Liver (tissue), 10 donors: ENCODE measurements at places on chromosomes 4 and X.

DNA sequence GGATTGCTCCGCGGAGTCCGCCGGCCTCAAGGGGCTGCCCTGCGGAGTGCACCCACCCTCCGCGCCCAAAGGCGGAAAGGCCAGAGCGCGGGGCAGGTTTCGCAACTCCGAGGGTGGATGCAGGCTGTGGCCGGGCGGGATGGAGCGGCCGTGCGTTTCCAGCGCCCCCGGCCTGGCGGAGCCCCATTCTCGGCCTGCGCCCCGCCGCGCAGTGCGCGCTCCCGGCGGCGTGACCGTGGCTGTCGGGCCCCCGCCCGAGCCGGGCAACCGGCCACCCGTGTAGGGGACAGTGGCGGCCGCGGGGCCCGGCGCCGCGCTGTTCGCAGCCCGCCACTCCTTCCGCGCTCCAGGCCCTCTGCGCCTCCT is 331 bp downstream of the SETD7 start:
- peaks cover 72% of the 10 kb centered on the region for H3K4me1 ChIP-seq
- peak overlapping the region; percentile 100 for H3K27ac ChIP-seq
- peak overlapping the region; percentile 86 for H3K4me3 ChIP-seq
- H3K27me3 ChIP-seq = no peaks in the 10 kb centered on the region
- DNase-seq = peak; percentile 56
- H3K36me3 ChIP-seq = no peaks in the 10 kb centered on the region

GRCh38 chr4:97457253-97457652 is 686.0 kb downstream of the STPG2 start:
- H3K27me3 ChIP-seq = no peaks in the 10 kb centered on the region
- H3K4me3 ChIP-seq = no peak overlapping the region
- DNase-seq = no peak
- H3K36me3 ChIP-seq = no peaks in the 10 kb centered on the region

GRCh38 chr4:83885256-83886182 is 349.6 kb downstream of the GPAT3 start:
- no peaks in the 10 kb centered on the region for H3K27me3 ChIP-seq
- no peak overlapping the region for H3K27ac ChIP-seq
- H3K4me3 ChIP-seq = no peak overlapping the region
- no peaks in the 10 kb centered on the region for H3K36me3 ChIP-seq

- H3K4me1 ChIP-seq = no peaks in the 10 kb centered on the region
- no peak overlapping the region for H3K4me3 ChIP-seq
- peaks cover 11% of the 10 kb centered on the region for H3K36me3 ChIP-seq
Measured at GRCh38 chrX:139750390-139750789, 42.4 kb upstream of the MCF2 start.

- H3K4me3 ChIP-seq = no peak overlapping the region
- H3K4me1 ChIP-seq = peaks cover 23% of the 10 kb centered on the region
- no peaks in the 10 kb centered on the region for H3K36me3 ChIP-seq
Measured at GRCh38 chr4:153151535-153152455, 52.4 kb upstream of the TRIM2 start.
